WERI-Rb-1 (cell line): ENCODE measurements at places on chromosomes 6 and 20.

DNA sequence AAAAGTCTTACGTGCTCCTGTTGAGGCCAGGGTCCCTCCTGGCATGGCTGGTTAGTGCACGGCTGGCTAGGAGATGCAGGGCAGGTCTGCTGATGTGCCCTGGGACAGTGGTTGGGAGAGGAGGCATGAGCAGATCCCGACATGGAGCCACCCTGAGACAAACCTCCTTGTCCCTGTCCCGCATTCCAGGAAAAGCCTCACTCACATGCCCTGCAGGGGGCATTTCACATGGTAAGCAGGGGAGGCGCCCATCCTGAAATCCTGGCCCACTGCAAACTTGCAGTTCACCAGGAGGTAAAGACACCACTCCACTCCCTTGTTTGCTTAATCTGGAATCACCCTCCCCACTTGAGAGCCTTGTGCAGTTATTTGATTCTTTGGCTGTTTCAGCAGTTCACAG, 116.7 kb upstream of the SLC24A3 start:
- no peak for DNase-seq

GRCh38 chr20:25294459-25295385, 46.8 kb downstream of the PYGB start:
- peak; percentile 85 for DNase-seq

DNA sequence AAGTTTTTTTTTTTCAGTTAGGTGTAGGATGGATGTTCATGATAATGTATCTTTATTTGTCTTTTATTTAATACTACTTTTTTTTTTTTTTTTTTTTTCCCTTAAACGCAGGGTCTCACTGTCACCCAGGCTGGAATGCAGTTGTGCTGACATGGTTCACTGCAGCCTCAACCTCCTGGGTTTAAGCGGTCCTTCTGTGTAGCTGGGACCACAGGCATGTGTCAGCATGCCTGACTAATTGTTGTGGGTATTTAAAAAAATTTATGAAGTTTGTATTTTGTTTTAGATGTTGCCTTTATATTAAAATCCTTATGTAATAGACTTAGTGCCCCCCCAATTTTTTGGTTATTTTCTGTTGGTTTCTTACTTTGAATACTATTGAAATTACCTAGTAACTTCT, 42.6 kb downstream of the NCOA3 start:
- DNase-seq, result no peak

GRCh38 chr20:17943343-17943742, 25.3 kb downstream of the SNX5 start:
- no peak for DNase-seq

DNA sequence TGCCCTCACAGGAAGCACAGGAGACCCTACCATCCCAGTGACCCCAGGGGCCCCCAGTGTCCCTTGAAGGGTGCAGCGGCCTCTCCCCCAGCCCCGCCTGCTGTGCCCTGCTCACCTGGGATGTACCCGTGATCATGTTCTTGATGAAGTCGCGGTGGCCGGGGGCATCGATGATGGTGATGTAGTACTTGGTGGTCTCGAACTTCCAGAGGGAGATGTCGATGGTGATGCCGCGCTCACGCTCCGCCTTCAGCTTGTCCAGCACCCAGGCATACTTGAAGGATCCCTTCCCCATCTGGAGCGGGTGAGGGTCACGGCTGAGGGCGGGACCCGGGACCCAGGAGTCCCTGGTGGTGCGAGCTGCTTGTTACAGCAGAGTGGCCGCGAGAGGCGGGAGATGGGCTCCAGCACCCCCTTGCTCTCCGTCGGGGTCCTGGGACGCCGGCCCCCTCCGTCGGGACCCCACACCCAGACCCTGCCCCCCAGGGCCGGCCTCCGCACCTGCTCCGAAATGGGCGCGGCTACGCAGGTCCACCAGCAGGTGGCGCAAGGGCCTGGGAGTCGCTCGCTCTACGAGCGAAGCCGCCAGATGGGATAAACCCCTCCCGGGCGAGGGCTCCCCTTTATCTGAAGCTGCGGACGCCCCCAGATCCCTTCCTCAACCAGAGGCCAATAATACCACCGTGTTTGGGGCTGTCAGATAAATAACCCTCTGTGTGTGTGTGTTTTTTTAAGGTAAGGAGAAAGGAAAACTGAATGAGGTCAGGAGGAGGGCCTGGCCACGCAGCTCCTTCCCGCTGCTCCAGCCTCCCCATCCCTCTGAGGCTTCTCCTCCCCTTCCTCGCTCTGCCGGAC, 2.9 kb downstream of the EEF1A2 start:
- DNase-seq, result peak; percentile 77

- DNase-seq, result no peak
Measured at GRCh38 chr20:891706-892080, 24.4 kb downstream of the ANGPT4 start.

GRCh38 chr6:42448391-42448790, 3.3 kb downstream of the TRERF1 start:
- no peak for DNase-seq

DNA sequence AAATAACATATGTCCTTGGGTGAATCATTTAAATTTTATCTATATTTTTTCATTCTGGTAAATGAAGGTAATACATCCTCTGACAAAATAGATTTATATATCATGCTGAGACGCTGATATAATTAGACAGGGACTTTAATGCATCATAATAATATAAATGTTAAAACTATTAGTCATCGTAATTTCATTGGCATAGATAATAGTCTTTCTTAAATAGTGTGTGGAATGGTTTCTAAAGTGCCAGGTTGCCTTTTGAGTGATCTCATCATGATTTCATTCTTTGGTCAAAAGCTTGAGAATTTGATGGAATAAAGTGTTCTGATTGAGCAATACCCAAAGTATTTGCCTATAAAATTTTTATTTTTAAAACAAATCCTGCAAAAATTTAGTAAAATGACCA, 43.2 kb upstream of the BMP5 start:
- DNase-seq, result no peak

DNA sequence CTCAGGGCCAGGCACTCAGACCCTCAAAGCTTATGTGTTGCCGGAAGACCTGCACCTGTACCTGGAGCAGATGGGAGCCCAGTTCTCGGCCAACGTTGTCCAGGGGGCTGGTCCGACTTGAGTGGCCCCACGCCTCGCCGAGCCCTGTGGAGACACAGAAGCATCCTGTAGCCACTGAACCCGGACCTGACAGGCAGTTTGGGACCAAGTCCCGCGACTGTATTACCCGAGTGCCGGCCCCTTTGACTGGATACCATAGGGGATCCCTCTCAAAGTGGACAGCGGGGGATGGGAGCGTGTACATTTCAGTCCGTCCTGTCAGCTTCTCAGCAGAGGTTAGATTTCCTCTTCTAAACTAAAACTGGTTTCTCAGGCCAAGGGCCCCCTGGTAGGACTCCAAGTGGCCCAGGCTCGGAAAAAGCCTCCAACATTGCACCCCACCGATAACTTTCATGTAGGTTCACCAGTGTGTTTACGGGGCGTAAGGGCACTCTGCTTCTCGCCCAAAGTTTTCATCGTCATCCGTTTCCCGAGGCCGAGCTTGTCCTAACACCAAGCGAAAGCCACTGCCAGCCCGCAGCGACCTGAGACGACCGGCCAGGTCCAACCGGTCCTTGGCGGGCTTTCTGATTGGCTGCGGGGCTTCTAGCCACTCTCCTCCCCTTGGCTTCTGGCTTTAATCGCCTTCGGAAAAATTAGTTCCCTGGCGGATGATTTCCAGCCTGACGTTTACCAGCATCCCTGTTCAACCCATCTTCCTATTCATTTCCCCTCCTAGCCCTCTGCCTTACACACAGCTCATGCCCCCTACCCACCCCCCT, 10.8 kb downstream of the SIM1 start:
- DNase-seq, result no peak

DNA sequence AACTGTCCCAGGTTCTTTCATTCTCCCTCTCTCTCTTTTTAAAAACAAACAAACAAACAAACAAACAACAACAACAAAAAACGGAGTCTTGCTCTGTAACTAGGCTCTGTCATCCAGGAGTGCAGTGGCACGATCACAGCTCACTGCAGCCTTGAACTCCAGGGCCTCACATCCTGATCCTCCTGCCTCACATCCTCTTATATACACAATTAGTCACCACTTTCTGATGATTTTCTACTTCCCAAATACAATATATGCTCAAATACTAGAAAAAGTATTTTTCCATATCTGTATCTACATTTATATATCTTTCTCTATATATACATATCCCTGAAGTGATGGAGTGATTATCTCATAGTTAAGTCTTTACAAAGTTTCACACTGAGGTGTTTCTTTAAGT, 170.7 kb downstream of the EPHA7 start:
- DNase-seq, result no peak

- no peak for DNase-seq
Measured at GRCh38 chr20:51126337-51126736, 103.4 kb upstream of the KCNG1 start.

DNA sequence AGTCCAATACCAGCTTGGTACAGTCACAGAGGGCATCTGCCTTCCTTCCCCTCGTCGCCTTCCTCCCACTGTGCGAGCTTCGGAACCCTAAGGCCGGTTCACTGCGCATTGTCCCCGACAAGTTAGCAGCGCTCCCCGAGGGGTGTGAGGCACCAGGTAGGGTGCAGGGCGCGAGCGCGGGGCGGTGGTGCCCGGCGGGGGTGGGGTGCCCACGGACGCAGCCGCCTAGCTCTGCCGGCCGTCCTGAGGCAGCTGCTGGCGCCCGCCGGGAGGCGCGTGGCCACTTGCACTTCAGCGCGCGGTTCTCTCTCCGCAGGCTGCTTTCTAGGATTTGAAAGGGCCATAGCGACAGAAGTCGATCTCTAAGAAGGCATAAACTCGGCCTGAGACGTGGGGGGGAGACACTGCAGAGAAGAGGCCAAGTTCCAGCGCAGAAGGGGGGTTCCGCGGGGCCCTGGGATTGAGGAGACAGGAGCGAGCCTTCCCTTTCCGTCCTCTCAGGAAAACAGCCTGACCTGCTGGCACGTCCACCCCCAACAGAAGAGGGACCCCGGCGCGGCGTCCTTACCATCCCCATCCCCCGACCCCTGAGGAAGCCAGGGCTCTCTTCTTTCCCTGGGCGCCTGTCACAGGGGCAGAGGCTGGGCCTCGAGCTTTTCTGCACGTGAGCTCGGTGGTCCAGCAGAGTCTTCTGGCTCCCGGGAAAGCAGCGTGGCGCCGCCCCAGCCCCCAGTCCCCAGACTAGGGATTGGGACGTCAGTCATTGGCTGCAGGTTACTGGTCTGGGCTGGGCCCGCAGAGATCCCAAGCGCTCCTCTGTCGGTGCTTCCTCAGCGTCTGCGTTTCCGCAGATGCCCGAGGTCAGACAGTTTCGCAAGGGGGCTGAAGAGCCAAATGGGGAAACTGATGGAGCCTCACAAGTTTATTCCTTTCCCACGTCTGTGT, 15.6 kb upstream of the PRDM13 start:
- peak; percentile 52 for DNase-seq

- no peak for DNase-seq
Measured at GRCh38 chr20:51500311-51500710, 42.2 kb downstream of the NFATC2 start.

DNA sequence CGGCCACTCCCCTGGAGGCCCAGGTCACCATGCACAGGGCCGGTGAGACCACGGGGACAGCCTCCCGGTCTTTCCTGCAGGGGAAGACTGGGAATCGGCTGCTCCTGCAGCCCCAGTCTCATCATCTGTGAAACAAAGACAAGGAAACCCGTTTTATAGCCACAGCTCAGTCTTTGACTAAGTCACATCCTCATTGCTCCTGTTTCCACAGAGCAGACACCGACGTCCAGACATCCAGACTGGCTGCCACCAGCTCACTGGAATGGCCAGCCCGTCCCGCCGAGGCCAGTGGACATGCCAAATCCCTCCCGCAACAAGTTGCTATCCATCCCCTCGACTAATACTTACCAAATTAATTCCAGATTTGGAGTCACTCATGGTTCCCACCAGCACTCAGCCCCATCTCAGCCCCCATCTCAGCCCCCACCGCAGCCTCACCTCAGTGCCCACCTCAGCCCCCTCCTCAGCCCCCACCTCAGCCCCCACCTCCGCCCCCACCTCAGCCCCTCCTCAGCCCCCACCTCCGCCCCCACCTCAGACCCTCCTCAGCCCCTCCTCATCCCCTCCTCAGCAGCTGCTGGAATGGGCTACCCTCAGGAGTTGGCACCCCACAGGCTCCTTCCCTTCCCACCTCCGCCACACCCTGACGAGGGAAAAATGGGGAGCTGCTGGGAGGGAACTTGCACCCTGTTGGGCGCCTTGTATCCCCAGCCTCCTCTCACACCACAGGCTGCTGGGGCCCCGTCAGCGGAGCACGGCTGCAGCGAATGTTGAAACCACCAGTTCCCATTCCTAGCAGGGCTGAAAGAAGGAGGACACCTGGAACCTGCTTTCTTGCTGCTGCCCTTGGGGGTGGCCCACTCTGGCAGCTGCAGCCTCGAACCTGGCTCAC, 48.7 kb downstream of the YTHDF1 start:
- DNase-seq, result no peak

DNA sequence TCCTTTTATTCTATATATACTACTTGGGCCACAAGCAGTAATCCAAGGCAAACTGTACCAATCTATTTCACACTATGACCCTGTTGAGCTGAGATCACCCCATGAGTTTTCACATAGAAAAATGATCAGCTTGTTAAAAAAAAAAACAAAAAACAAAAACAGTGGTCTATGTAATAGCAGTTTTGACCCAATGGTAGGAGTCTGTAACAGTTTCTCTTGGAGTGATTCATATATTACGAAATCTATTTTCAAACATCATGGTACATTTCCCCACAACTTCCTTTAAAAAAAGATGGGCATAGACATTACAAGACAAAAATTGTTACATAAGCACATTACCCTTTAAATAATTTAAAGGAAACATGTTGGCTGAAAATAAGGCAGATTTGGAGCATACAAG, 78.1 kb downstream of the PRSS35 start:
- DNase-seq, result no peak

GRCh38 chr20:22698259-22698842, 114.0 kb upstream of the FOXA2 start:
- no peak for DNase-seq

DNA sequence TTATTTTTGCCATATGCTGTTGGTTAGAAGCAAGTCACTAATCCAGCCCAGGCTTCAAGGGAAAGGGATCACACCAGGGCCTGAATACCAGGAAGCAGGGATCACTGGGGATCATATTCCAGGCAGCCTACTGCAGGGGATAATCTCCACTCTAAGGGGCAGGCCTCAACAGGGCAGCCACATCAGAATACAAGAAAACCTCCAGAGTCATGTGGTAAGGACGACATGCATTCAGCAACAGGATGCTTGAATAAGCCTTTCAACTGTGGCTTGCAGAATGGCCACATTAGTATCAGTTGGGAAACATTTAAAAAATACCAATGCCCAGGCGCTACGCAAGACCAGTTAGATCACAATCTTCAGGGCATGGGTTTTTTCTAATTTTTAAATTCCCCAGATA, 109.1 kb downstream of the LY86 start:
- DNase-seq, result peak; percentile 97
